Stimulated activated CD8-positive, alpha-beta memory T cell treated with anti-CD3 and anti-CD28 coated beads, Interleukin-7, amount 100 ng/mL, for 1 hour (primary cell): ENCODE measurements at places on chromosomes 1 and 21.

- no peak for DNase-seq
Measured at GRCh38 chr1:40689737-40690136, 1.8 kb upstream of the NFYC start.

DNA sequence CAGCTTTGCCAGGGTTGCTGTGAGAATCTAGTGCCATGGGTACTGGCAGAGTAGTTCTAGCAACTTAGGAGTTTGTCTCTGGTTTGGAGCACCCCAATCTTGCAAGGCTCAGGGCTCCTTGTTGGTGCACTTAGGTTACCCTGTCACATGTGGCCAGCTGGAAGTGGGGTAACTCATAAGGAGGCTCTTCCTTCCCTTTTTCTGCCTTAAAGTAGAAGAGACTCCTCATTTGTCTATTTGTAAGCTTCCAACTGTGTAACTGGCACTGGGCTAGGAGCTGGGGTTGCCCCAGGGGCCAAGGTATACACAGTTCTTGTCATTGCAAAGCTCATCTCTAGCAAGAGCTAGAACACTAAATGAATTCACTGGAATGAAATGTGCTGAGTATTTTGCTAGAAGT, 10.6 kb downstream of the MROH7 start:
- no peak for DNase-seq

DNA sequence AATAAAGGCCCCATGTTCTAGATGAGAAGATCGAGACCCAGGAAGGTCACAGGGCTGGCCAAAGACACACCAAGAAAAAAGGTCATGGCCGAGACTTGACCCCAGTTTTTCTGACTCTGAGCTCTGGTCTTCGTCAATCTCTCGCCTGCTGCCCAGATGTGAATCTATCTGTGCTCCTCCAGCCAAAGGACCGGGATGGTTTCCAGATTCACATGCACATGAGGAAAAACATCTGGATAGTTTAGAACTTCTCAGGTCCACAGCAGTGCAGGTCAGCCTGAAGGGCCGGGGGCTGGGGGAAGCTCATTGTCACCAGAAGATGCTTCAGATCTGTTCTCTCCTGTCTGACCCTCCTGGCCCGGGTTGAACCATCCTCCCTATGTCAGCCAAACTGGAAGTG, 49.0 kb downstream of the KCNN3 start:
- DNase-seq, result no peak

- no peak for DNase-seq
Measured at GRCh38 chr1:194043984-194044755, 857.8 kb upstream of the B3GALT2 start.

- no peak for DNase-seq
Measured at GRCh38 chr21:41481191-41481590, 26.8 kb downstream of the TMPRSS2 start.

DNA sequence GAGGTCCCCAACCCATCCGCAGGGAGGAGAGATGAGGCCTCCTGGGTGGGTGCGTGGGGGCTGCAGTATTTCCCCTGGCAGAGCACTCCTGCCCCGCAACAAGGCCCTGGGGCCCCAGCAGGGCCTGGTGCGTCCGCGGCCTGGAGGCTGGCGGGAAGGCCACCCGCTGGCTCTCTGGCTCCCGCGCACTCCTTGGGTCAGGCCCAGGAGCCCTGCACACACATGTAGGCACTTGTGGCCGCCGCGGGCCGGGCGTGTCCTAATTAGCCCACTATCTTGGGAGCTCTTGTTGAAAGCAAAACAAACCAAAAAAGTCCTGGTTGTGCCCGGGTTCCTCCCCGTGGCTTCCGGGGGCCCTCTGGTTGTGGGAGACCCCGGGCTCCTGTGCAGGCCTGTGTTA, 49.7 kb upstream of the CCDC27 start:
- no peak for DNase-seq

DNA sequence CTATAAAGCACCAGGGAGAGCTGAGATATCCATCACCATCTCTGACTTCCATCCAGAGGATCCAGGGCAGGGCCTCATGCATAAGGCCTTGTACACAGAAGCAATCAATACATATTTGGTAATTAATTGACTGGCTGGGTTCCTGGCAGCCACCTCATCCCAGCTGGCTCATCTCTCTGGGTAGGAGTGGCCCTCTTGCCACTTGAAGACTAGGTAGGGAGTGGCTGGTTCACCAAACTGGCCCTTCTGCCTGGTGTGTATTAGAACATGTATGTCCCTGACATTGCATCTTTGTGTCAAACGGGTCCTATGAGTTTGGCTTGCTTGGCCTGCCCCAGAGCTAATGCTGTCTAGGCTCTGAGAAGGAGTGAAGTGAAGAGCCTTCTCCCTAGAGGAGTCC, 11.8 kb downstream of the NUAK2 start:
- no peak for DNase-seq

- no peak for DNase-seq
Measured at GRCh38 chr21:36349315-36349714, 29.3 kb downstream of the MORC3 start.

DNA sequence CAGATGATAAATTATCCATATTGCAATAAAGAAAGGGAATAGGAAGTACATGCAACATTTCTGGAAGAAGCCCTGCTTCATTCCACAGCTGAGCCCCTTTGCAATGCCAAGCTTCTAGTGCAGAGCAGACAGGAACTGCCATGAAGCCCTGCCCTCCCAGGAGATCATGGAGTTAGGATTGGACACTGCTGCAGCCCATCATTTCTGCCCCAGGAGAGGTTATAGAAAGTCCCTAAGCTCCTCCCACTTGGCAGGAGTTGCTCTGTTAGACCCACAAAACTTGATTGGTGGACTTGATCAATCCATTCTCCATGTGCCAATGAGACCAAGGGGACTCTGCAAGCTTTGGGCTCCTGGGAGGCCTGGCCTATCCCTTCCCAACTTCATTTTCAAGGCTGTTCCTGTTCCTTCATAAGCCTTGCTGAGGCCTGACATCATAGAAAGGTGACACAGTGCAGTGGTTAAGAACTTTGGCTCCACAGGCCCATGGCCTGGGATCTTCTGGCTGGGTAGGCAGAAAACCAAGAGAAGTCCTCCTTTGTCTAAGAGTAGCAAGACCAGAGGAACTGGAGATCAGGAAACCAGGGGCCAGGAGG, 1.3 kb upstream of the LAPTM5 start:
- DNase-seq, result no peak
